ENCODE measurements at places on chromosomes 1 and 21.

- H3K4me3 ChIP-seq: no peak overlapping the region
- H3K27me3 ChIP-seq: no peaks in the 10 kb centered on the region
- no peak for DNase-seq
- H3K27ac ChIP-seq: no peak overlapping the region
- H3K4me1 ChIP-seq: peaks cover 8% of the 10 kb centered on the region
- H3K36me3 ChIP-seq: no peaks in the 10 kb centered on the region
Observed at GRCh38 chr1:7755448-7755847, 15.6 kb upstream of the VAMP3 start.

DNA sequence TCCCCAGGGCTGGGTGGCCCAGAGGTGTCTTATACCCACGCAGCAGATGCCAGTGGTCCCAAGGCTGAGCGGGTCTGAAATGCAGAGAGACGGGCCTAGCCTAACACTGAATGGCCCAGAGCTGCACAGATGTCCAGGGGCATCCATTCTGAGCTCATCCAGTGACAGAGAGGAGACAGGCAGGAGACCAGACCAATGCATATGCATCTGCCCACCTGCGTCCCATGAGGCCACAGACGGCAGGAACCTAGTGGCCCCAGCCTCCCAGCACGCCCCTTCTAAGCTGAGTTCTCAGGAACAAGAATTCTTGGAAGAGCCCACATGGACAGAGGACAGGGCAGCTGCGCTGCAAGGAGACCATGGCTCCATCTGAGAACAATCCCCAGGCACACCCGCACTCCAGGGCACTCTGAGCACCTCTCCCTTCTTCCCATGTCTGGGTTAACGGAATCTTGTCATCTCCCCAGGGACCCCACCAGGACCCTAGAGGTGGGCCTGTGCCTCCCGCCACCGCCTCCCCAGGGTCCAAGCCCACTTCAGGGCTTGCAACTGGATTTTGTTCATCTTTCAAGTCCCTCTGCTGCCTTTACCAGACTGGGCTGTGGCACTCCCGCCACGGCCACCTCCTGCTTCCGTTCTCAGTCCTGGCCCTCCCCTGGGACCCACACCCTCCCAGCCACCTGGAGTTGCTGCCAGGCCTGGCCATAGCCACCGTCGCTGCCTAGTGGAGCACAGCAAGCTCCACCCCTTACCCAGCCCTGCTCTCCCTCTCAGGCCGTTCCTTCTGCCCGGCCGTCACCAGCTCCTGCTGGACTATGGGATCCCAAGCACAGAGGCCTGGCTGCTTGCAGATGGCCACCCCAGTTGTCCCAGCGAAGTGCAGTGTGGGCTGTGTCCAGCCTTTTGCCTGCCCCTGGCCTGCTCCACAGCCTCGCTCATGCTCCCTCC lies 3.3 kb downstream of the WNT3A start:
- peaks cover 66% of the 10 kb centered on the region for H3K27me3 ChIP-seq
- peak; percentile 72 for DNase-seq
- no peak overlapping the region for H3K4me3 ChIP-seq
- H3K36me3 ChIP-seq: no peaks in the 10 kb centered on the region
- no peak overlapping the region for H3K27ac ChIP-seq

- H3K27ac ChIP-seq: peak overlapping the region; percentile 99
- peaks cover 27% of the 10 kb centered on the region for H3K36me3 ChIP-seq
- H3K4me3 ChIP-seq: peak overlapping the region; percentile 73
Observed at GRCh38 chr1:228488125-228488817, 1.1 kb downstream of the RNF187 start.

DNA sequence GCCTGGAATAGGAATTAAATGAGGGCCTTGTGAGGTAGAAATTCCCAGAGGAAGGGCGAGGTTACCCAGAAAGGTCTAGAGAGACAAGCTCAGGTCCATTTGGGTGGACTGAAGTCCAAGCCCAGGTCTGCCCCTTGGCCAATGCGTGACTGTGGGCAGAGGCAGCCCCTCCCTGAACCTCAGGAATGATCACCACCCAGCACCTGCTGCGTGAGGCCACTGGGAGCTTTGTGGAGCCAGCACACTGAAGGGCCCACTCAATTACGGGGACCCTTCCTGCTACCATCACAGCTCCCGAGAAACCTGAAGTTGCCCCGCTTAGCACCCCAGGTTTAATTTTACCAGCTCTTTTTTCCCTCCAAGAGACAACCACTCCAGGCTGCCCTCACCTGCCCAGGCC lies 6.5 kb upstream of the MATN1 start:
- no peak overlapping the region for H3K27ac ChIP-seq
- H3K4me3 ChIP-seq: no peak overlapping the region
- peaks cover 20% of the 10 kb centered on the region for H3K36me3 ChIP-seq
- no peak for DNase-seq

DNA sequence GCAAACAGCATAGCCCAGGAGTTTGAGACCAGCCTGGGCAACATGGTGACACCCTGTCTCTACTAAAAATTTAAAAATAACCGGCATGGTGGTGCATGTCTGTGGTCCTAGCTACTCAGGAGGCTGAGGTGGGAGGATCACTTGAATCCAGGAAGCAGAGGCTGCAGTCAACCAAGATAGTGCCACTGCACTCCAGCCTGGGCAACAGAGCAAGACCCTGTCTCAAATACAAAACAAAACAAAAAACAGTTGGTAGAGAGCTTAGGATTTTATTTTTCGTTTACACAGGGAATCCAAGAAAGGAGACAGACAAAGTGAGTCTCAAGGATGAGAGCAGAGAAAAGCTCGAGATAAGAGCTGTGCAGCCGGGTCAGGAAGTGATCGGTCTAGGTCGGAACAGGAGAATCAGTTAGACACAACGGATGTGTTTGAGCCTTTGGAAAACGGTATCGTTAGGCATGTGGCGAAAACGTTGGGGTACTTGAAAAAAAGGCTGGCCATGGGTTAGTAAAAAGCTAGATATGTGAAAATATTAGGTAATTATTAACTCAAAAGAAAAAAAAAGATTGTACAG lies 1.7 kb upstream of the MIB2 start:
- DNase-seq: no peak
- H3K36me3 ChIP-seq: peaks cover 8% of the 10 kb centered on the region
- peak overlapping the region; percentile 96 for H3K4me3 ChIP-seq
- no peaks in the 10 kb centered on the region for H3K27me3 ChIP-seq

DNA sequence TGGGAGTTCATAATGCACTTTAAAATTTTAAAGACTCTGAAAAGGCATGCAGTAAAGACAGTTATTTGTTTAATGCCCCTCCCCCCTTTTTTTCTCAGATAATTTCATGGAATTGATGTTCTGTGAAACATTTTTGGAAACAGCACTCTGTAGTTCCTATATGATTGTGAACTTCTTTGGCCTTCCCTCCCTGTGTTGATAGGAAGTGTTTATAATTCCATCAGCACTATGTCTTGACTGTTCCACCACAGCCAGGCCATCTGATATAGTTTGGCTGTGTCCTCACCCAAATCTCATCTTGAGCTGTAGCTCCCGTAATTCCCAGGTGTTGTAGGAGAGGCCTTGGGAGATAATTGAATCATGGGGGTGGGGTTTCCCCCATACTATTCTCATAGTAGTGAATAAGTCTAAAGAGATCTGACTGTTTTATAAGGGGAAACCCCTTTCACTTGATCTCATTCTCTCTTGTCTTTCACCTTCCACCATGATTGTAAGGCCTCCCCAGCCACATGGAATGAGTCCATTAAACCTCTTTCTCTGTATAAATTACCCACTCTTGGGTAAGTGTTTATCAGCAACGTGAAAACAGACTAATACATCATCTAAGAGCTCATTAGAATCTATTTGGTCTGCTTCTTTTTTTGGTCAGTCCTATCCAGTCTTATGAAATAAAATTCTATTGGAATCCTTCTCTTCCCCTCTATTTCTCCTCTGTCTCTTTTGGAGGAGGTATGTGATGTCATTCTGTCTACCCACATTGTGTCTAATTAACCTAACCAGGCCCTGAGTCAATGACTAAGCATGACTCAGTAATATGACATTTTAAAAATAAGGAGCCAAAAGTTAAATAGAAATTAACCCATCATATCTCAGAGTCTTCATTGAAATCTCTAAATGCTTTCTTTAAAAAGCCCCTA lies 8.9 kb downstream of the CCDC185 start:
- DNase-seq: no peak
- H3K36me3 ChIP-seq: no peaks in the 10 kb centered on the region
- H3K27ac ChIP-seq: no peak overlapping the region
- no peaks in the 10 kb centered on the region for H3K27me3 ChIP-seq
- H3K4me3 ChIP-seq: no peak overlapping the region
- H3K4me1 ChIP-seq: no peaks in the 10 kb centered on the region

DNA sequence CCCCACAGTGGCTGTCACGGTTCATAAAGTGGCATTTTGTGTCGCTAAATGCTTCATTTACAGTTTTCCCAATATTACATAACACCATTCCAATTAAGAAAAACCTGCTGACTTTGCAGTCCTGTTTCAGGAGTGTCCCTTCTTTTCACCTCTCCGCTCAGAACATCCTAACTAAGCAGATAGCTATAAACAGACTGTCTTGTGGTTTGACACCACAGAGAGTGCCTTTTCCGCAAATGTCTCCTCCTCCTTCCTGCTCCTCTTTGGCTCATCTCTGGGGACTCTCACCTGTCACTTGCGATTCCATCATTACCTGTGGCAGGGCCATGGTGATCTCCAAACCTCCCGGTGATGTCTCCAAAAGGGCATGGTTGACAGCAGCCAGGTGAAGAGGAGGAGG lies 119.0 kb downstream of the CNIH3 start:
- DNase-seq: no peak
- no peaks in the 10 kb centered on the region for H3K27me3 ChIP-seq
- H3K4me3 ChIP-seq: no peak overlapping the region
- no peak overlapping the region for H3K27ac ChIP-seq

DNA sequence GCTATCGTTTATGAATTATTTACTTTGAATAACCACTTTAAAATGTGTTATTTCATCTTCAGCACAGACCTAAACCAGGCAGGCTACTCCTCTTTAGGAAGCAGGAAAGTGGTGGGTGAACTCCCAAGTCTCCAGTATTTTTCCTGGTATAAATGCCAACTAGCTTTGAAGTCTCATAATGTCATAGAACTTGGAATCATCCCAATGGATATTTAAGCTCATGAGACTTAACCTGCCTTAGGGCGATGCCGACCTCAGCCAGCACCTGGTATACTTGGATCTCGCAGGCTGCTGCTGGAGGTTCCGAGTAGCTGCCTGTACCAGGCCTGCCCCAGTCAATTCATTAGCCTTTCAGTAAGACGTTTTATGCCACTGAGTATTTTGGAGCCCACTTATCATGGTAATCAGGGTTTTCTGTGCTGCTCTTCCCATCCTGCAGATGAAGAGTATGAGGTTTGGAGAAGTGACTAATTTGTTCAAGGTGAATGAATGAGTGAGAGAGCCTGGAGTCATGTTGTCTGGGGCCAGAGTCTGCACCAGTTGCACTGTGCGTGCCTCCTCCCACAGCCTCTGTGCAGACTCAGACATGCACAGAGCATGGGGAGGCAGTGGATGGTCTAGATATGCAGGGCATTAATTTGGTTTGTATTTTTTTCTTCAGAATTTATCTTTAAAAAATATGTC lies 34.9 kb downstream of the VANGL1 start:
- no peaks in the 10 kb centered on the region for H3K27me3 ChIP-seq
- H3K27ac ChIP-seq: no peak overlapping the region
- peaks cover 53% of the 10 kb centered on the region for H3K4me1 ChIP-seq

GRCh38 chr1:108142773-108143394 lies 57.3 kb downstream of the SLC25A24 start:
- no peaks in the 10 kb centered on the region for H3K4me1 ChIP-seq
- H3K27ac ChIP-seq: no peak overlapping the region
- H3K36me3 ChIP-seq: peaks cover 32% of the 10 kb centered on the region
- H3K4me3 ChIP-seq: no peak overlapping the region
- no peaks in the 10 kb centered on the region for H3K27me3 ChIP-seq

DNA sequence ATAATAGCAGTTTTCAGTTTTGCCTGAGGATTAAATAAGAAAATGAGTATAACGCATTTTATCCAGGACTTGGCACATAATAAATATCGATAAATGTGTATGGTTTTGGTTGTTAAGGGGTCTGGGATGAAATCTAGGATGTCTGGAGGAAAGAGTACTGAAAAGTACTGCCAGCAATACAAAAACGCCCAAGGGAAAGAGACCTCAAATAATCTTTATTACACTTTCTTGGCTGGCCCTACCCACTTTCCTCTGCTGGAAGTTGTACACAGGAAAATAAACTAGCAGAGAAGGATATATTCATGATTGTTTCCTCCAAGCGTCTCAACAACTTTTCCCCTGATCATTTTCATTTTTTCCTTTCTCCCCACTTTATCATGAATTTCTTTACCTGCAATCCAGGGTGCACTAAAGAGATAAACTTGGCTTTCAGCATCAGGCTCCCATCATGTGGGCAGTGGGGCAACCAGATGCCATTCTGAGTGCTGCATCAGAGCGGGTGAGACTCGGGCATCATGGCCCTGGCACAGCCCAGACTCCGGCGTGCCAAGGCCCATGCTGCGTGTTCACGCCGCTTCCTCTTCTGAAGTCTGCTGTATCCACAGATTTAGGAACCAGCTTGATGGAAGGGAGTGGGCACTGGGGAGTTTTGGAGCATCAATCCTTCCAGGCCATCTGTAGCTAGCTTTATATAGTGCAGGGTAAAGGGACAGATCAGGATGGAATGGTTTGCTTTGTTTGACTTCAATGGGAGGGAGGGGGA lies 35.8 kb upstream of the PLXNA2 start:
- DNase-seq: no peak
- peaks cover 12% of the 10 kb centered on the region for H3K27me3 ChIP-seq
- H3K36me3 ChIP-seq: no peaks in the 10 kb centered on the region
- no peak overlapping the region for H3K27ac ChIP-seq
- H3K4me3 ChIP-seq: no peak overlapping the region

DNA sequence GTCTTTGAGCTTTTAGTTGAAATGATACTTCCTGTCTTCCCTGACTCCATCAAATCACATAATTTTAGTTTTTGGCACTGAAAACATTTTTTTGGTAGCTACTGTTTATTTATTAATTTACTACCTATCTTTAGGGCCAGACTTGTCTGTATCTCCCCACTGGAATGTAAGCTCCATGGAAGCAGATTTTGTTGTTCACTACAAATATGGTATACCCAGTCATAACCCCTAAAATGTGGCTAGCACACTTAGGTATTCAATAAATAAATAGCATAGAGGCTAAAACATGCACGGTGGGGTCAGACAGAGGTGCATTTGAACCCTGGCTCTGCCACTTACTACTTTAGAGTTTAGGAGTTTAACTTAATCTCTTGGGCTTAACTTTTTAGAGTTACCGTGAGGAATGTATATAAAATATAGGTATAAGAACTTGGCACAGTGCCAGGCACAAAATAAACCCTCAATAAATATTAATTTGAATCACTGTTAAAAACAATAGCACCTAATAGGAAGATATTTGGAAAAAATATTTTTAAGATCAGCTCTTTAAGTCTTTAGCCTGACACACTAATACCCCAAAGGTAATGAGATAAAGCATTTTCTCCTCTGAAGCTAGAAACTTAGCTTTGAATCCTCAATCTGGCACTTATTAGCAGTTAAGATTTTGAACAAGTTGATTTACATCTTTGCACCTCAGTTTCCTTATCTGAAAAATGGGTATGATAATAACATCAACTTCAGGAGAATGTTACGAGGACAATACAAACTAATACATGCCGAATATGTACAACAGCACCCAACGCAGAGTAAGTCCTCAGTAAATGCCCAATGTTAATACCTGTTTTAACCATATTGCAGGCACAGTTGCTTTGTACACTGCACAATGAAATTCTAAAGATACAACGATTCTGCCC lies 59.6 kb upstream of the HP1BP3 start:
- peaks cover 24% of the 10 kb centered on the region for H3K36me3 ChIP-seq
- H3K4me1 ChIP-seq: no peaks in the 10 kb centered on the region
- no peak for DNase-seq
- H3K27ac ChIP-seq: no peak overlapping the region
- no peak overlapping the region for H3K4me3 ChIP-seq

GRCh38 chr1:15775706-15776105 lies 17.1 kb downstream of the FBLIM1 start:
- H3K4me3 ChIP-seq: no peak overlapping the region
- no peak for DNase-seq
- H3K36me3 ChIP-seq: peaks cover 54% of the 10 kb centered on the region
- H3K27me3 ChIP-seq: no peaks in the 10 kb centered on the region
- H3K4me1 ChIP-seq: no peaks in the 10 kb centered on the region
- H3K27ac ChIP-seq: no peak overlapping the region
